ENCODE measurements at places on chromosomes 13 and 19.

DNA sequence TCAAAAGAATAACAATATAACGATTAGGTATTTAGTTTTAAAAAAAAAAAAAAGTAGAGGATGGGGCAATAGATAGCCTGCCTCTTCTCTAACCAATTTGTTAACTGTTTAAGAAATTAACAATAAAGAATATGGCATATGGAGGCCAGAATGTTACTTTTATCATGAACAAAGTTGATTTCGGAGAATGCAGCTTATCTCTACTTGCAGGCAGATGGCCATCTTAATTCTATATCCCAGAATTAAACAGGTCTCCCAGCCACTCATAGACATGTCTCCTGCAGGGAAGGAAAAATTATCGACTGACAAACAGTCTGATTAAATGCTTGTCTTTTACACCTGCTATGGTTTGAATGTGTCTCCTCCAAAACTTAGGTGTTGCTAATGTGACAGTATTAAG lies 96.6 kb downstream of the SLC25A15 start:
- no peak for DNase-seq

DNA sequence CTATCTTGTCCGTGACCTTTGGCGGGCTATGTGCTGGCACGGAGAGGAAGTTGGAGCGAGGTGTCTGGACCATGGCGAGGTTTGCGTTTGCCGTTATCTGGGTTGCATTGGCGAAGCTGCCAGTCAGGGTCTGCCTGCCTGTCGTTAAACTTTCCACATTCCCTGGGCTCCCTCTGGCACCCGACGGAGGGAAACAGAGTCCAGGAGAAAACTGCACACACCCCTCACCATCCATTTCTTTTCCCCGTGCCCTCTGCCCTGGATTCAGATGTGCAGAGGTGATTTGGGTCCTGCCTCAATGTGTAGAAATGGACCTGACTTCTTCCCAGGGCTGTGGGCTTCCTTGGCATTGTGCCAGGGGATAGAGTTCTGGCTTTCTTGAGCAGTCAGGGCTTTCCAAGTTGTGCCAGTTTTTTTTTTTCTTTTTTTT lies 142.4 kb downstream of the URI1 start:
- no peak for DNase-seq

- DNase-seq: no peak
These were observed 5.6 kb upstream of the ARRDC2 start for GRCh38 chr19:18002347-18002850.

GRCh38 chr13:73542446-73542845 lies 483.6 kb downstream of the KLF5 start:
- no peak for DNase-seq

GRCh38 chr13:58239774-58240268 lies 608.3 kb downstream of the PCDH17 start:
- DNase-seq: no peak

DNA sequence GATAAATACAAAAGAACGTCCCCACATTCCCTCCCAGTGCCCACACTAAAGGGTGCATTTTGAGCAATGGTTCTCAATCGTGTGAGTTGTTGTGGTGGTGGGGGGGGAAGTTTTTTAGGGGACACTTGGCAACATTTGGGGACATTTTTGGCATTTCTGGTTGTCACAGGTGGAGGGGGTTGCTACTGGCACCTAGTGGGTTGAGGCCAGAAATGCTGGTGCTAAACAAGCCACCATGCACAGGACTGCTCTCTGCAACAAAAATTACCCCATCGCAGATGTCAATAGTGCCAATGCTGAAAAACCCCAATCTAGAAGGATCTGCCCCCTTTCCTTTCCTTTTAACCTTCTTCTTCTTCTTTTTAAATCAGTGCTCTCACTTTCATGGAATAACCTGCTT lies 453.3 kb downstream of the TSHZ3 start:
- DNase-seq: no peak

DNA sequence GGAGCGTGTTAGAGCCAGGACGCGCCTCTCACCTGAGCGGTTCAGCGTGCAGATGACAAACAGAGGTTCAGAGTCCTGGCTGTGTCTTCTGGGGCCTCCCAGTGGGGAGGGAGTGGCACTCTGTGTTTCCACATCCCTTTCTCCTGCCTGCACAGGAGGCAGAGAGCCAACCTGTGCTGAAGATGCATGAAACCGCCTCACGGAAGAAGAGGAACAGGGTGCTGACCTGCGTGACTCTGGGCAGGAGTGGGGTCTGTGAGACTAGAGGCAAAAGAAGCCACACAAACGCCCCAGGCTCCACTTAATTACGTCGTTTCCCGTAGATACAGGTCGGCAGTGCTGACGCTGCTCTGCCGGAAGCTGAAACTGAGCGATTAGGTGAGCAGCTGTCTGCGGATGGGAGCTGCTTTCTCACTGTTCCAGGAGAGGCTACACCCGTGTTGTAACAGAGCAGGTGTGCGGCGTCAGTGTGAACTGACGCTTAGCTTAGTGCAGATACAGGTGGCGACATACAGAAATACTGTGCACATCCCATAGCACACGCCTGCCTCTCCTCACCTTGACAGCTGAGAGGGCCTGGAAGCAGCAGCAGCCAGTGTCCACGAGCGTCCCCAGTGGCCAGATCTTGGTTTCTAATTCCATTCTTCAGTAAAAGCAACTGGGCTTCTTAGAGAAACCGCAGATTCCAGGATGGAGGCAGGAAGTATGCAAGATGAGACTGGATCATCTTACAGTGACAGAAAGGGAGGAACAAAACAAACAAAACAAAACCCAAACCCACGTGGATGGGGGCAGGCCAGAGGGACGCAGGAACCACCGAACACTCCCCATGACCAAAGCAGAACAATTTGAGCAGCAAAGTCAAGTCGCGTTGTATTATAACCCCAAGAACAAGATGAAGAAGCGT lies 37.7 kb upstream of the MCF2L start:
- no peak for DNase-seq

GRCh38 chr19:29567366-29567915 lies 38.6 kb upstream of the POP4 start:
- DNase-seq: no peak

DNA sequence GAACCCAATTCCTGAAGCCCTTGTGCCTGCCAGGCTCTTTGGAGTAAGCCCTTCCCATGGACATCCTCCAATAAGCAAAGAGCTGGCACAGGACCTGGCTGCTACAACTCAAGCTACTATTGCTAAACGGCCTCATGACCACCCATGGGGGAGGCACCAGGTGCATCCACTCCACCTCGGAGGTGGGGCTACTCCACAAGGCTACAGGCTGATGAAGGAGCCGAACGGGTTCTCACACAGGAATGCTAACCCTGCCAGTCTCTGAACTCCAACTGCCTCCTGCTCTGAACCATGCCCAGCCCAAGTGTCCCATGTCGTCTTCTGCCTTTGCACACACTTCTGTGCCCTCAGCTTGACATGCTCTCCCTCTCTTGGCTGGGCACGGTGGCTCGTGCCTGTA lies 10.0 kb downstream of the SYMPK start:
- DNase-seq: no peak

DNA sequence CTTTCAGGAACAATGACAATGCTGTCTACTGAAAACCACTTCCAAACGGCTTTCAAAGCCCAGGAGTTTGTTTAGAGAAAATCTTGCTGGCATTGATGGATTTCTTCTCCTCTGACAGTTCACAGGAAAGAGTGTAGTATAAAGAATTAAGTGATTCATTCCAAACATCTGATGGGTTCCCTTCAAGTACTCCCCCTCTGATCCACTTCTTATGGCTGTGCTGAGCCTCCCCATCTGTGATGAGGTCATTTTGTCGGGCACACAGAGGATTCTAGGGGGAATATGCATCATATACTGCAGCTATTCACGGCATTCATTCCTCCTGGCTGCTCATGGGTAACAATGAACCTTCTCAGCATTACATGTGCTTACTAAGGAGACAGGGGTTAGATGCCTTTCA lies 107.9 kb downstream of the RGCC start:
- no peak for DNase-seq

GRCh38 chr19:10621966-10622365 lies 3.4 kb upstream of the SLC44A2 start:
- DNase-seq: no peak

DNA sequence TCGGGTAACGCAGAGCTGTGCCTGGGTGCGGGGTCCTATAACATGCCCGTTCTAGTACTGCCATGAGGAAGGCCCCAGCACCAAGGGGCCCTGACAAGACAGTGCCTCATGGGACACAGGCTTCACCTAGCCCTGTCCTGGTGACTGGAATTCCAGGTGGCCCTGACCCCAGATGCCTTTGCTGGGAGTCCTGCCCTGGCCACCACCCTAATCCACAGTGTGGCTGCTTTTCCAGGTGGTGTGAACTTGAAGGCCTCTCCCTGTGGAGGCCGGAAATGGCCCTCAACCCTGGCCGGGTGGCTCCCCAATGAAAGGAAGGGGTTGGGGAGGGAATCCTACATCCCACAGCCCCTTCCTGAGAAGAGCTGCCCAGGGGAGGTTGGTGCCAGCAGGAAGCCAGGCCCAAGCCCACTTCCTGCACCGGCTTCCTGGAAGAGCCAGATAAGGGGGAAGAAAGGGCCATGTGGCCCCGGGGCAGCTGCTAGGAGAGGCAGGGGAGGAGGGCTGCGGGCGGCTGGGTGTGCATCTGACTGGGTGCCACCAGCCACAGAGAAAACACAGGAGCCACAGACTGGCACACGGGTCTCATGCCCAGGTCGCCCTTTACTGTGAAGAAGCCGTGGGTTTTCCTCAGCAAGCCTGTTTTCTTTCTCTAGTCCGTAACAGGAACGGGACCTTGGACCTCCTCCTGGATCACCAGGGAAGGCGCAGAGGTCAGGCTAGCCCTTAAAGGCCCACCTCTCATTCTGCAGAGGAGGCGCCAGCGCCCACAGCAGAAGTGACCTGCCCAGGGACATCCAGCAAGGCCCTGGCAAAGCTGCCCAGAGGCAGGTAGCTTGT lies 4.7 kb downstream of the LSM4 start:
- no peak for DNase-seq

GRCh38 chr13:84870190-84870589 lies 929.0 kb downstream of the SLITRK6 start:
- no peak for DNase-seq

DNA sequence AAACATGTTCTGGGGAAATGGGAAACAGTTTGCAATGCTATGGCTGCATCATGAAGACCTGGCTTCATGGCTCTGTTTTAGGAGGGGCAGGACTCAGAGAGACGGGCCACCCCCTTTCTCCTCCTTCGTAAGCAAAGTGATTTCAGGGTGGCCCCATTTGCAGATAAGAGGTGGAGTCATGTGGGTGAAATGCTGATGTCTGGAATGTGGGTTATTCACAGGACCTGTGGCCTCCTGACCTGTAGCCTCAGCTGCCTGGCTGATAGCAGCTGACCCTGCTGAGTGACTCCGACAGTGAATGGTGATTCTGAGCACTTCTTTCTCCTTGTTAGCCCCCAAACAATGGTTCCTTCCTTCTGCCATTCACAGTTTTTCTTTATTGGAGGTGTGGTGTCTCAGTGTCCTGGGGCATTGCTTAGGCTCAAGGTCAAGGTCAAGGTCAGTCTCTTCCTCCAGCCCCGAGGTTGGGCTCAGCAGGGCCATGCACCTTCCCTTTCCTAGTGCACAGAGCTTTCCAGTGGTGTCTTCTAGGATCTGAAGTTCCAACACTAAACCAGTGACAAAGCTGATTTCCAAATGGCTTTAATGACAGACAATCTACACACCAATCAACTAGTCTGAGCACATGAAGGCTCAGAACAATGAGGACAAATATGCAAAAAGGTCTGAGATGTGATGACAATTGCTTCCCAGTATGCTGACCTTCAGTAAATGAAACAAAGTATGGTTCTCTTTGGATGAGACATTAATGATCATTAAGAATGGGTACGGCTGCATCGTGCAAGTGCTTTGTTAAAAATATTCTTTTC lies 49.6 kb upstream of the ANKRD10 start:
- DNase-seq: no peak

- DNase-seq: no peak
These were observed 62.3 kb downstream of the KCNC3 start for GRCh38 chr19:50266896-50267295.

DNA sequence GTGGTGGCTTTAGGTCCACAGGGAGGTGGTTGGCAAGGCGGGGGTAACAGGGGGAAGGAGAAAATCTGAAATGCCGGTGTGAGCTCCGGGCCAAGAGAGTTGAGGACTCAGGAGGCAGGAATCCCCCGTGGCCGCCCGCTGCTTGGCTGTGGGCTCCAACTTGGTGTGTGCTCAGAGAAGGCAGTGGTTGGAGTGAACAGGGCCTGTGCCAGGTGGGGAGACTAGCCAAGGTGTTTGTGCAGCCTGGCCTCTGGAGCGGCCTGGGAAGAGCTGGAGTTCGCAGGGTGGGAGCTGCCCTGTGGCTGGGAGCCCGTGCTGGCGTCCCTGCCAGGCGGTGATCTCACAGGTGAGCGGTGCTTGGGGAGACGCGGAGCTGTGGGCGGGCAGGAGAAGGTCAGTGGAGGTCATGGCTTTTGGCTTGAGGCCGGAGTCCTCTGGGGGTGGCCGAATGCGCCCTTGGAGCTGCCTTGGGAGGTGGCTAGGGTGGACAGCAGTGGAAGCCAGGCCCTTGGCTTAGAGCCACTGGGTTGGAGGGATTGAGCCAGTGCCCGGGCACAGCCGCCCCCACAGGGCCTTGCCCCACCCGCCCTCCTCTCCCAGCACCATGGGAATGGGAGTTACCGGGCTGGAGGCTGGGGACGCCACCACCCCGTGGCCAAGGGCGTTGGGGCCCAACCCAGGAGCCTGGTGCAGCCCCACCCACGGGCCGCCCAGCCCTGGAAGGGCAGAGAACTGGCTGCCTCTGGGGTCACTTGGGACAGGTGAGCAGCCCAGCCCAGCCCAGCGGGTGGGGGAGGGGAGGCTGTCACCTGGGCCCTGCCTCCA lies 7.1 kb upstream of the CIRBP start:
- DNase-seq: no peak
